Lung (tissue), 17 donors: ENCODE measurements at places on chromosomes 1 and 21. TPM values are rescaled to one million over a fixed set of nuclear protein-coding genes. Genes with fewer than 3 reads are reported as not detected.

Gene E2F2
- total RNA-seq: 4.9 TPM

DNA sequence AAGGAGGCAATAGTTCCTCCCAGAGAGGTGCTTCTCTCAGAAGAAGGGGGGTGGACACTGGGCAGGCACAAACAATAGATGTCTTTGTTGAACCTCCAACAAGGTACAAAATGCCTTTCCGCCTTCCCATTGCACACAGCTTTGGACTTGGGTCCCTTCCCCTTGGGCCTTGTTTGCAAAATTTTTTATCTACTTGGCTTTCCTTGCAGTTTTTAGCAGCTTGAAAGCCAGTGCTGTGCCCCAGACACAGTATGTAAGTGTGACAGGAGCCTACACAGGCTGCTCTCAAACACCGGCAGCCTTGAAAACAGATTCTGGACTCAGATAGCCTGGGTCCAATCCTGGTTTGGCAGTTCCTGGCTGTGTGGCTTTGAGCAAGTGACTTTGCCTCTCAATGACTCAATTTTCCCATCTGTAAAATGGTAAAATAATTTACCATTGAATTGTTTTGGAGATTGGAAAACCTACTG lies 43.0 kb downstream of the ELAPOR1 start:
- no peak for DNase-seq

DNA sequence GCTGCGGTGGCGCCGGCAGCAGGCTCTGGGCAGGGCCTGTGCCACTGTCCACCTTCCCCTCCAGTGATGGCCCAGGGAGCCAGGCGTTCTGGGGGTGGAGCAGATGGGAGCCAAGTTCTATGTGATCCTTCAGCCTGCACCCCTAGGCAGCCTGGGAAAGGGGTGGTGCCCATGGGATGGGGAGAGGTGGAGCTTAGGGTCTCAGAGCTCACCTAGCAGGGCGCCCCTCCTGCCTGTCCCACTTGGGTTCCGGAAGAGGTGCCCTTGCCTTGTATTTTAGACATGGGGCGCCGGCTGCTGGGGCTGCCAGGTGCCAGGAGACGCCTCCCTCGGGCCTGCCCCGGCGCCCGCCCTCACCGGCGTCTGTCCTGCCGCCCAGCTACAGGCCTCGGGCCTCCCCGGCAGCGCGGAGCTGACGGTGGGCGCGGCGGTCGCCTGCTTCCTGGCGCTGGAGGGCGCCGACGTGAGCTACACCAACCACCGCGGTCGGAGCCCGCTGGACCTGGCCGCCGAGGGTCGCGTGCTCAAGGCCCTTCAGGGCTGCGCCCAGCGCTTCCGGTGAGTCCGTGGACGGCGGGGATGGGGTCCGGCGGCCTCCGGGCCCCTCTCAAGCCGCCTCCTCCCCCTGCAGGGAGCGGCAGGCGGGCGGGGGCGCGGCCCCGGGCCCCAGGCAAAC lies 3.1 kb upstream of the MMP23B start:
- DNase-seq: no peak

DNA sequence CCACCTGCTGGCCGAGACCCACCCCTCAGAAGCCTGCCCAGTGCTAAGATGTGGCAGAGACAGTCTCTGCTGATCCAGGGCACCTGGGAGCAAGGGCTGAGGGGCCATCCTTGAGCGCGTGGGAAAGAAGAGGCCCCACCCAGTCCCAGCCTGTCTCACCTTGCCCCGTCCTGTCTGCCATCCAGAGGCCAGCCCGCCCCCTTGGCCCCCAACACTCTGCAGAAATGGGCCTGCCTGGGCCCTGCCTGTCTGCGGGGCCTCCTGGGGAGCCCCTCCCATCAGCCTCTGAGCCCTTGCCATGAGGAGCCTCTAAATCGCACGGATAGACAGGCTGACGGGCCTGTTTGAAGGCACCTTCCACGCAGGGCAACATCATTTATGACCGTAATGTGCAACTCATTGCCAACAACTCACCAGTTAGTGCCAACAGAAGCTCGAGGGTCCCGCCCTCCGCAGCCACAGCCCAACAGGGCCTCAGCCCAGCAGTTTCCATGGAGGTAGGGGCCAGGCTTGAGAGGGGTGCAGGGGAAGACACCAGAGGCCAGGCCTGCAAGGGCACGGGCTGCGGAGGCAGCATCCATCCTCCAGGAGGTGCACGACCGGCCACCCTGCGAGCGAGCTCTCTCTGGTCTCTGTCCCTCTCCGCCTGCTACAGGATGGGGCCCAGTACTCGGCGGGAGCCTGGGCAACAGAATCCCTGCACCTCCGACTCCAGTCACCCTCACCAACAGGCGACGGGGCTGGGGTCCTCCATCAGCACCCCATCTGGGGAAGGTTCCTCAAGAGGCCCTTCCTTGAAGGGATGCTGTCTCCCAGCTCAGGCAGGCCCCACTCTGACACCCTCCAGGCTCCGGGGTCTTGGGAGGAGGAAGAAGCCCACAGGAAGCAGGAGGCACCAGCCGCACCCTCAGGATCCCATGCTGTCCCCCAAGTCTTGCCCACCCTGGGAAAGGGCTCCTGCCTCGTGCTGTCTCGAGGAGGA lies 78.0 kb downstream of the MEGF6 start:
- DNase-seq: no peak

Gene NFASC
- 4.8 TPM for total RNA-seq

- no peak for DNase-seq
Observed at GRCh38 chr1:25826571-25826970, 6.8 kb downstream of the MTFR1L start.

DNA sequence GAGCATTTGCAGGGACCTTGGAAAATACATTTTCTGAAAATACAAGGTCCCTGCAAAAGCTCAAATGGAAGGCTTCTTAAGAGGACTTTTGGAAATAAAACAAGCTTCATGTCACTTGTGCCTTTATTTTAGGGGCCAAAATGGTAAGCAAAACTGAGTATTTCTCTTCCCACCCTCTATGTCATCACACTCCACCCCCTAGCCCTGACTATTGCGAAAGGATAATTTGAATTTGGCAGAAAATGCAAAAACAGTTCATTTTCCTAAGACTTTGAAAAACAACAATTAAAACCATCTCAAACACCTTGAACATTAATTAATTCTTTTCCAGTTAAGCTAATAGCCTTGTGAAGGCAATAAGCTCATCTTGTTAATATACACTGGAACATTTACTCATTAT lies 201.7 kb downstream of the TM2D1 start:
- no peak for DNase-seq

Gene CSTB
- 33.2 TPM for total RNA-seq
